Fibroblast of villous mesenchyme (primary cell): ENCODE measurements at places on chromosomes 7 and 10.

- DNase-seq, result no peak
Measured at GRCh38 chr7:103729026-103729425, 260.4 kb downstream of the RELN start.

GRCh38 chr7:155506854-155507337 is 39.5 kb downstream of the CNPY1 start:
- DNase-seq, result no peak

GRCh38 chr10:132387764-132388210 is 9.2 kb upstream of the PWWP2B start:
- DNase-seq, result peak; percentile 57

DNA sequence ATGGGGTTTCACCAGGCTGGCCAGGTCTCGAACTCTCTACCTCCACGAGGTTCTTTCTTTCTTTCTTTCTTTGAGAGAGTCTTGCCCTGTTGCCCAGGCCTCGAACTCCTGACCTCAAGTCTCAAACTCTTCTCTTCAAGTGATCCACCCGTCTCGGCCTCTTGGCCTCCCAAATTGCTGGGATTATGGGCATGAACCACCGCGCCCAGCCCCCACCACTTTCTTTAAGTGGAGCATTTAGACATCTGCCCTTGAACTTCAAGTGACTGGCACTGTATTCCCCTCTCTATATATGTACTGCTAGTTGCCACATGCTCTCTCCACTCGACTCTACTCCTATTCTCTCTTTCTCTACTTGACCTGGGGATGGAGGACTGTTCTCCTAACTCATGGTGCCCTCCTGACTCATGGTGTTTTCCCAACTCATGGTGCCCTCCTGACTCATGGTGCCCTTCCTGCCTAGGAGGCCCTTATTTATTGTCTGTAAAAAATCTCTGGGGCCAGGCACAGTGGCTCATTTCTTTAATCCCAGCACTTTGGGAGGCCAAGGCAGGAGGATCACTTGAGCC is 19.3 kb upstream of the ACHE start:
- DNase-seq, result no peak

GRCh38 chr10:93553482-93554315 is 12.8 kb upstream of the FFAR4 start:
- no peak for DNase-seq

DNA sequence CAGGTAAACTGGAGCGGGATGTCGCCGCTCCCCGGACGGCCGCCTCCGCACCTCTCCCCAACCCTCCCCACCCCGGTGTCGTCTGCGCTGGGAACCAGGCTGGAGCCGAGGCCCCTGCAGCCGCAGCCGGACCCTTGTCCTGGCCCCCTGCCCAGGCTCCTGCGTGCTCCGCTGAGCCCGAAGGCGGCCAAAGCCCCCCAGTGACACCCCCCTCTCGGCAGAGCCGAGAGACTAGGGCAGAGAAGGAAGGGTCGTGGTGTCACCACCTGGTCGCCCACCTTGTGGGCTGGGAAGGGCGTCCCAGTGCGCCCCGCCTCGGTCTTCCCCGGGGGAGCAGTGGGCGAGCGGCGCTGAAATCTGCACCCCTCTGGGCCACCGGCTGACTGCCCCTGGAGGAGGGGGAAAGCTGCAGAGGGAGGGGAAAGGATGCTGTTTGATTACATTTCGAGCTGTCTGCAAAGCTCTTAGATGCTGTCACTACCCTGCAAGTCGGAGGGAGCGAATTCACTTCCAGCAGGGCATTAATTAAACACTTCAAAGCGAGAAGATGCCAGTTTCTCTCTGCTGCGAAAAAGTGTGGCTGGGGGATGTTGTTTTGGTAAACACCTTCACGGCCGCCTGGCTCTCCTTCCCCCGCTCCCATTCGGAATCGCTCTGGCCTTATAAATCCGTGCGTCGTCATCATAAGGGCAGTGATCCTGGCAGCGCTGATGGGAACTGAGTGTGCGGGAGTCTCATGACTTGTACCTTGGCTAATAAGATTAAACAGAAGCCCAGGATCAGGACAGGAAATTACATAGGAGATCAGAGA is 622 bp downstream of the DYNC1I1 start:
- DNase-seq, result peak; percentile 10

GRCh38 chr10:132366006-132366405 is 31.0 kb upstream of the PWWP2B start:
- no peak for DNase-seq

DNA sequence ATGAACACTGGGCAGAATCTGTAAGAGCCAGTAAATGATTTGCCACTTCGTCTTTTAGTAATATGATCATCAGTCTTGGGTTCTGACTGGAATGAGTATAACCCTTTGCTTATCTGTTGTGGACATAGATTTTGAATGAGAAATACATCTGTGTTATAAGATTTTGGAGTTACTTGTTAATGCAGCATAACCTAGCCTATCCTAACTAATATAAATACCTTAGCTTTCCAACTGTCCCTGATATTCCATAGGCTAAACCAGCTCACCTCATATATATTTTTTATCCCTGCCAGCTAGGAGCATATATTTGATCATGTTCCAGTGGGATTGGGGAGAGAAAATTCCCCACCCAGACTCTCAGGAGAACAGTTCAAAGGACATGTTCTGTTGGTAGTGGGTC is 15.1 kb downstream of the LRMDA start:
- no peak for DNase-seq

GRCh38 chr10:116538456-116538855 is 7.3 kb upstream of the PNLIP start:
- DNase-seq, result peak; percentile 0

GRCh38 chr10:33800545-33800944 is 466.1 kb upstream of the NRP1 start:
- no peak for DNase-seq
